IMR-90 (cell line): ENCODE measurements at places on chromosomes 1 and 21. TPM values are rescaled to one million over a fixed set of nuclear protein-coding genes. Genes with fewer than 3 reads are reported as not detected.

- peak overlapping the region; percentile 47 for H3K27ac ChIP-seq
- H3K36me3 ChIP-seq: no peaks in the 10 kb centered on the region
- H3K4me3 ChIP-seq: peak overlapping the region; percentile 75
- H3K27me3 ChIP-seq: no peaks in the 10 kb centered on the region
- peak; percentile 82 for DNase-seq
These were observed 887 bp downstream of the SLC19A2 start for GRCh38 chr1:169484683-169485430.

DNA sequence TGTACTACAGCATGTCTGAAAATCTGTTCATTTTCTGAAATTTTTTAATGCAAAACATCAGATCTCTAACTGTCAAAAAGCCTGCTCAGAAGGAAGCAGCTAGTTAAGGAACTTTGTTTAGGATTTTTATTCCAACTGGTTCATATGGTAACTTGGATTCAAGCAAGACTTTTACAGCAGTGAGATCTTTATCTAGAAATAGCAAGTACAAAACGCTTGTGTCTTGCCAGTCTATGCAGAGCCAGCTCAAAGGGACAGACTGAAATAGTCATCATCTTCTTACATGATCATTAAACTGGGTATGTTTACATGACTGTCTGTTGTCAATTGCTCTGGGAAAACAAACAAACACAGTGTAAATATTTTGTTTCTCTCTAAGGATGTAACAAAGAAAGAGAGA is 37.6 kb downstream of the DDAH1 start:
- H3K4me1 ChIP-seq: no peaks in the 10 kb centered on the region; the same call in 1 of the 2 replicates
- H3K36me3 ChIP-seq: peaks cover 2% of the 10 kb centered on the region; the same call in 1 of the 2 replicates
- no peak overlapping the region for H3K27ac ChIP-seq
- DNase-seq: no peak
- H3K27me3 ChIP-seq: no peaks in the 10 kb centered on the region

GRCh38 chr1:30732277-30732996 is 9.1 kb upstream of the MATN1 start:
- H3K27ac ChIP-seq: no peak overlapping the region
- H3K36me3 ChIP-seq: no peaks in the 10 kb centered on the region
- no peak overlapping the region for H3K4me3 ChIP-seq
- H3K27me3 ChIP-seq: peaks cover 19% of the 10 kb centered on the region
- H3K4me1 ChIP-seq: peaks cover 5% of the 10 kb centered on the region; the same call in 1 of the 2 replicates

DNA sequence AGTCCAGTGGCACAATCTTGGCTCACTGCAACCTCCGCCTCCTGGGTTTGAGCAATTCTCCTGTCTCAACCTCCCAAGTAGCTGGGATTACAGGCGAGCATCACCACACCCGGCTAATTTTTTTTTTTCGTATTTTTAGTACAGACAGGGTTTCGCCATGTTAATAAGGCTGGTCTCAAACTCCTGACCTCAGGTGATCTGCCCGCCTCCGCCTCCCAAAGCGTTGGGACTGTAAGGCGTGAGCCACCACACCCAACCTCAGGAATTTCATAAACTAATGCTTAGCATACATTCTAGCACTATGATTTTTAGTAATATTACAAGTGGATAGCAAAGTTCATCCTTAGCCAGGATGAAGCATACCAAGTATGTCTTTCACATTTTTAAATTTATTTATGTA is 8.7 kb downstream of the DNAJC11 start:
- no peak overlapping the region for H3K4me3 ChIP-seq
- H3K27ac ChIP-seq: no peak overlapping the region
- peaks cover 5% of the 10 kb centered on the region for H3K36me3 ChIP-seq

DNA sequence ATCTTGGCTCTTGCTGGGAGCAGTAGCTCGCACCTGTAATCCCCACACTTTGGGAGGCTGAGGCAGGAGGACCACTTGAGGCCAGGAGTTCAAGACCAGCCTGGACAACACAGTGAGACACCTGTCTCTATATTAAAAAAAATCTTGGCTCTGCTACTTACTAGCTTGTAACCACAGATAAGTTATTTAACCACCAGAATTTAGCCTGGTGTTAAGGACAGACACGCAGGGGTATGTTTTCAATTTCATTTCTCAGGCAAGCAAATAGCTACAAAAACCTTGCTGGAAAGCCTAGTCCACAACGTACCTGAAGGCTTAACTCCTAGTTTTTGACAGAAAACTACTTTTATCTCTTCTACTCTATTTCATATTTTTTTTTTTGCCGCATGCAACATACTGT is 24.8 kb upstream of the GFI1 start:
- no peak overlapping the region for H3K27ac ChIP-seq
- DNase-seq: no peak
- H3K27me3 ChIP-seq: no peaks in the 10 kb centered on the region
- H3K36me3 ChIP-seq: 0 out of 2 replicates have a peak, but pooled peaks cover 1% of the 10 kb centered on the region
- no peak overlapping the region for H3K4me3 ChIP-seq

- no peak for DNase-seq
- H3K27me3 ChIP-seq: no peaks in the 10 kb centered on the region
- H3K36me3 ChIP-seq: no peaks in the 10 kb centered on the region
These were observed 277.9 kb downstream of the MATN1 start for GRCh38 chr1:30445449-30445848.

DNA sequence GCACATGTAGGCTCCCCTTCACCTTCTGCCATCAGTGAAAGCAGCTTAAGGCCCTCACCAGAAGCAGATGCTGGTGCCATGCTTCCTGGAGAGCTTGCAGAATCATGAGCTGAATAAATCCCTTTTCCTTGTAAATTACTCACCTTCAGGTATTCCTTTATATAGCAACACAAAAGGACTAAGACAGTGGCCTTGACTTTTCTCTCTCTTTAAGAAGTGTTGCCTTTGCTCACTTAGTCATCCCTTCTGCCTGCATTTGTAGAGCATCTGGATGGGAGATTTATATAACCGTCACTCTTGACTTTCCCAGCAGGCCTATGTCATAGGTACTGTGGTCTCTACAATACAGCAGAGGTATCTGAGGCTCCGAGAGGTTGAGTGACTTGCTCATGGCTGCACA is 3.7 kb downstream of the PCSK9 start:
- H3K36me3 ChIP-seq: no peaks in the 10 kb centered on the region
- H3K27me3 ChIP-seq: peaks cover 82% of the 10 kb centered on the region
- H3K4me3 ChIP-seq: no peak overlapping the region
- H3K4me1 ChIP-seq: peaks cover 2% of the 10 kb centered on the region; the same call in 1 of the 2 replicates
- no peak overlapping the region for H3K27ac ChIP-seq
- no peak for DNase-seq

GRCh38 chr1:226497991-226498639 is 50.4 kb upstream of the STUM start:
- H3K4me3 ChIP-seq: no peak overlapping the region
- H3K36me3 ChIP-seq: no peaks in the 10 kb centered on the region
- DNase-seq: no peak
- H3K27ac ChIP-seq: no peak overlapping the region
- H3K4me1 ChIP-seq: no peaks in the 10 kb centered on the region

- no peak for DNase-seq
- no peak overlapping the region for H3K4me3 ChIP-seq
- H3K27me3 ChIP-seq: no peaks in the 10 kb centered on the region
- no peak overlapping the region for H3K27ac ChIP-seq
These were observed 6.1 kb upstream of the CROCC start for GRCh38 chr1:16915627-16915973.

DNA sequence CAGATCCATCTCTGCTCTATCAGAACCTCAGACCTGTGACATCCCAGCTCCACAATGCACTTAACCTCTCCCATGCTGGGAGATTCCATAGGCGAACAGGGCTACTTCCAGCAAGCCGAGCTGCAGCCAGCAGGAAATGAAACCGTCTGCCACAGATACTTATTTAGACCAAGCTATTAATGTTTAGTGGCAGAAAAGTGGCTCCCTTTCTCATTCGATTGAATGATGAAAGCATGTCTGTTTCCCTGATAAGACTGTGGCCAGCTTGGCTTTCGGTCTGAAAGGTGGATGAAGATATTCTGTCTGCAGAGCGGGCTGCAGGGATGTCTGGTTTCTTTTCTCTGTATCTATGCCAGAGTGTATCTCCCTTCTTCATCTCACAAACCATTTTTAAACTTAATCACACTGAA is 146.4 kb downstream of the GREM2 start:
- H3K36me3 ChIP-seq: no peaks in the 10 kb centered on the region
- peak overlapping the region; percentile 33; the same call in 1 of the 2 replicates for H3K4me3 ChIP-seq
- DNase-seq: peak; percentile 54

DNA sequence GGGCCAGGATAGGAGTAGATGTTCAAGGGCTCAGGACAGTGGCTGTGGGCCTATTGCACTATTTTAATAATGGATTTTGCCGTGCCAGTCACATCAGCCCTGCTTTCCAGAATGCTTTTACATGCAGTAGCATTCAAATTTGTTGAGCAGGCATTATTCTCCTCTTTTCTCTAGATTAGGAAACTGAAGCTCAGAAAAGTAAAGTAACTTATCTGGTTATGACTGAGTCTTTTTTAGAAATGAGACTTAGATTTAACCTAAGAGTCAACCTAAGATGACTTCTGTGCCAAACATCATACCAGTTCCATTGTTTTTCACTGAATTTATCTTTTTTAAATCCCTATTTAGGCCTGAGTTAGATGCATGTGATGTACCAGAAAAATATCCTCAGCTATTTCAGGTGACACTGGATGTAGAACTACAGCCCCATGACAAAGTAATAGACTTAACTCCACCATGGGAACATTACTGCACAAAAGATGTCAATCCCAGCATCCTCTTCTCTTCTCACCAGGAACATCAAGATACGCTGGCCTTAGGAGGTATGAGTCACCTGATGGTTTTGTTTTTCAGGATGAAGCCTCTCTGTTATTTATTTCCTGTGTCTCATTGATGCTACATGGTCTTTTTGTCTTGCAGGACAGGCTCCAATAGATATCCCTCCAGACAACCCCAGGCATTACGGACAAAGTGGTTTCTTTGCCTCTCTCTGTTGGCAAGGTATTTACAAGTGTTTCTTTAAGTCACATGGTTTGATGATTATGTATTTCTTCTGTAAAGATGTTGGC is 31.4 kb upstream of the LEPR start:
- H3K4me1 ChIP-seq: no peaks in the 10 kb centered on the region
- no peaks in the 10 kb centered on the region; the same call in 1 of the 2 replicates for H3K27me3 ChIP-seq
- H3K36me3 ChIP-seq: no peaks in the 10 kb centered on the region
- H3K4me3 ChIP-seq: no peak overlapping the region
- no peak overlapping the region for H3K27ac ChIP-seq
- no peak for DNase-seq

DNA sequence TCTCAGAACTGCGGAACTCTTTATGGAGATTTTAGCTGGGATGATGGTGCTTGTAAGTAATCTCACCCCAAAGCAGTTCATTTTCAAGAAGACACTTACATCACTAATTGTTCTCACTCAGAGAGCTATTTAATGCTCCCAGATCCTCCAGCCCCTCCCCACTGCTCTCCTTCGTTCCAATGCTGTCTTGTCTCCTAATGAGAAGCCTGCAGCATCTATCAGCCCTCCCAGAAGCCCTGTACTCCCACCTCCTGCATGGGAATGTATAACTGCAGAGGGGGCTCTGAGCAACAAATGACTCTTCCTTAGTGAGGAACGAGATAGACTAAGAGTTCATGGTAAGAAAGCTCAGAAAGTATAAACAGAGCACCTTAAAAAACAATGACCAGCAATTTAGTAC is 377.4 kb upstream of the RUNX1 start:
- no peak overlapping the region for H3K4me3 ChIP-seq
- H3K27ac ChIP-seq: no peak overlapping the region
- no peaks in the 10 kb centered on the region for H3K27me3 ChIP-seq
- no peak for DNase-seq

- no peak overlapping the region for H3K27ac ChIP-seq
- H3K4me3 ChIP-seq: no peak overlapping the region
- peaks cover 4% of the 10 kb centered on the region; the same call in 1 of the 2 replicates for H3K4me1 ChIP-seq
- H3K27me3 ChIP-seq: peaks cover 6% of the 10 kb centered on the region; the same call in 1 of the 2 replicates
- H3K36me3 ChIP-seq: no peaks in the 10 kb centered on the region
These were observed 4.1 kb downstream of the TIE1 start for GRCh38 chr1:43304771-43305300.

GRCh38 chr1:183983371-183984105 is 54.0 kb downstream of the COLGALT2 start:
- H3K27ac ChIP-seq: no peak overlapping the region
- peak; percentile 19 for DNase-seq
- peaks cover 12% of the 10 kb centered on the region for H3K4me1 ChIP-seq
- no peaks in the 10 kb centered on the region for H3K36me3 ChIP-seq
- H3K4me3 ChIP-seq: no peak overlapping the region
- no peaks in the 10 kb centered on the region for H3K27me3 ChIP-seq

DNA sequence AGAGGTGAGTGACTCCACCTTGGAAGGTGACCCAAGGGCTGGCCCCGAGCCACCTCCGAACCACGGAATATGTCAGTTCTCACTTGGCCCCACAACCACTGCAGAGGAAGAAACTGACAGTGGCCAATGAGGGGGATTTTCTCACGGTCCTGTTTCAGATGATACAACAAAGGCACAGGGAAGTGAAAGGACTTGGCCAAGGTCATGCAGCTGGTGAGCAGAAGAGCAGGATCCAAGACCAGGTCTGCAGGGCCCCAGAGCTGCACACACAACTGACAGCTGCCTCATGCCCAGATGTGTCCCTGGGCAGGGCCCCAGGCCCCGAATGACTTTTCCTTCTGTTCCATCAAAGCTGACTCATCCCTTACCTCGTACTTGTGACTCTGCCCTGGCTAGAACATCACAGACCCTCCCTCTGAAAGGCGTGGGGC is 25.8 kb upstream of the EVA1B start:
- H3K4me3 ChIP-seq: no peak overlapping the region
- H3K4me1 ChIP-seq: peaks cover 45% of the 10 kb centered on the region
- H3K27ac ChIP-seq: peak overlapping the region; percentile 91
- DNase-seq: peak; percentile 64

DNA sequence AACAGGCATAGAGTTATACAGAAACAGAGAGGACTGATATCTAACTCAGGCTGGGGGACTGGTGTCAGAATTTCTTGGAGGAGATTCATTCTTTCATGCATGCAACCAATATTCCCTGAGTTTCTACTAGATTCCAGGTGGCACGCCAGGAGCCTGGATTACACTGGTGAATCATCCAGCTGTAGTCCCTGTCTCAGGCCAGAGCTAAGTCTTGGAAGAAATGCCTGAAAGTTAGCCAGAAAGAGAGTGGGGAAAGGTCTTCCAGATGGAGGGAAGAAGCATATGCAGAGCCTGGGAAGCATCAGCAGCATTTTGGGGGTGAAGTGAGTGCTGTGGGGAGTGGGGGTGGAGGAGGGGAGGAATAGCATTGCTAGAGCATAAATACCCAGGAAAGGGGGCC is 239.1 kb downstream of the OMA1 start:
- no peak overlapping the region for H3K4me3 ChIP-seq
- H3K4me1 ChIP-seq: no peaks in the 10 kb centered on the region
- no peaks in the 10 kb centered on the region for H3K36me3 ChIP-seq
- DNase-seq: no peak
- H3K27me3 ChIP-seq: no peaks in the 10 kb centered on the region

- peak within 1 kb of the TSS; percentile 56 for H3K4me3 ChIP-seq
- H3K4me1 ChIP-seq: peaks cover 21% of the 10 kb centered on the region
- peaks cover 19% of the 10 kb centered on the region for H3K27me3 ChIP-seq
- no peak within 1 kb of the TSS for H3K27ac ChIP-seq
These were observed at the start of gene ADGRB2 for GRCh38 chr1:31764312-31765040. Gene ADGRB2, minus strand, starts transcription at chr1:31764340. Its CDS starts 7,119 bp downstream, at chr1:31757221.

NTMT2 gene
- polyA plus RNA-seq: not detected in 2 replicates

SAMD13 gene
- polyA plus RNA-seq: 0.27 and 0.34 TPM in 2 replicates

NR1I3 gene
- not detected in 2 replicates for polyA plus RNA-seq

ANKRD34A gene
- 1.9 and 2.3 TPM in 2 replicates for polyA plus RNA-seq

TMEM52 gene
- 1.3 and 1.9 TPM in 2 replicates for polyA plus RNA-seq

GJA5 gene
- 0.07 TPM in 1 of 2 replicates, not detected in the other for polyA plus RNA-seq

A3GALT2 gene
- not detected in 2 replicates for polyA plus RNA-seq

TRIM17 gene
- polyA plus RNA-seq: 0.26 and 0.39 TPM in 2 replicates

PPIAL4G gene
- polyA plus RNA-seq: not detected in 2 replicates
